ENCODE measurements at places on chromosomes 3 and 15. TPM values are rescaled to one million over a fixed set of nuclear protein-coding genes. Genes with fewer than 3 reads are reported as not detected.

GRCh38 chr15:78216276-78217104, 17.9 kb downstream of the ACSBG1 start:
- H3K4me3 ChIP-seq = no peak overlapping the region
- DNase-seq = no peak
- H3K27me3 ChIP-seq = peaks cover 10% of the 10 kb centered on the region
- peaks cover 20% of the 10 kb centered on the region for H3K4me1 ChIP-seq
- no peak overlapping the region for H3K27ac ChIP-seq

MUC4 gene
- not detected for total RNA-seq

- H3K27me3 ChIP-seq = no peaks in the 10 kb centered on the region
- no peak overlapping the region for H3K27ac ChIP-seq
- H3K4me3 ChIP-seq = no peak overlapping the region
- H3K4me1 ChIP-seq = no peaks in the 10 kb centered on the region
- no peak for DNase-seq
Measured at GRCh38 chr15:88012233-88012632, 244.3 kb downstream of the NTRK3 start.

DNA sequence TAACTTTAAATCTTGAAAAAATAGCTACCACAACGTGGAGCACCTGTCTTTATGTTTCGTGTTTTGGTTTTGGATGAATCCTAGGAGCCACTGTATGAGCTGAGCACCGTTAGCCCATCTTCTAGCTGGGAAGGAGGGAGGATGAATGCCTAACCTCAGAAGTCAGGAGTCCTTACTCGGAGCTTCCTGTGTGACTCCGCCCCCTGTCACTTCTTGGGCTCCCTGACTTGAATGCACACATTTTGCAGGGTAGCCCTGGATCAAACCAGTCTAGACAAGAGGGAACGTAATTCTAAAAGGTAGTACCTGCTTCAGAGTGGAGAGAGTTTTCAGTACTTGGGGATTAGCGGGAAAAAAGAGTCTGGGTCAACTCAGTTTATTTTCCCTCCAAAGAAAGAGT, 5.3 kb downstream of the GABRA5 start:
- no peak overlapping the region for H3K27ac ChIP-seq
- H3K4me1 ChIP-seq = no peaks in the 10 kb centered on the region
- H3K4me3 ChIP-seq = no peak overlapping the region
- peaks cover 9% of the 10 kb centered on the region for H3K27me3 ChIP-seq
- H3K36me3 ChIP-seq = no peaks in the 10 kb centered on the region

DNA sequence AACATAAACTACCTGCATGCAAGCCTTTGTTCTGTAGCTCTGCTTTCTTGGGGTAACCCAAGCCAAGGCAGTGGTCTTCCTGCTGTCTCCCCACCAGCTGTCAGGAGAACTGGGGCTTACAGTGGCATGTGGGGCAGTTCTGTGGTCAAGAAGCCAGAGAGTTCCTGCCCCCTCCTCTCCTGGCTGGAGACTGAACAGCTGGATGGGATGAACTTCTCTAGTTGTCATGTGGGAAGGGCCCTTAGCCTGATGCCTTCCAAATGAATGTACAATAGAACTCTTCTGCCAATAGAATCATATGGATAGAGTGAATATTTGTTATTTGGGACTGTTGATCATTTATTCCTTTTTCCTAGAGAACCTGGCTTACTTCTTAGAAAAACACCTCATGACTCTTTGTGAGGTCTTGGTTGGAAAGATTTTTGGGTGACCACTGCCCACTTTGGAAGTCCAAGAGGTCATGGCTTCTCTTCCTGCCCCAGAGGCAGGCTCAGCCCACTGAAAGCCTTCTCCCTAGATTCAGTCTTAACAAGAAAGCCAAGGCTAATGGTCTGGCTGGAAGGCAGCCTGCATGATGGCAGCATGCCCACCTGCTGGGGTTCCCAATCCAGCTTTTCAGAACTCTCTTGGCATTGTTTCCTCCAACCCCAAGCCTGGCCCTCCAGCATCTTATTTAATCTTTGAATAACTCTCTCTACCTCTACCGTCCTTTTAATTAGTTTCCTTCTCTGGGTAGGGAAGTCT, 462.9 kb upstream of the PROK2 start:
- H3K27me3 ChIP-seq = peaks cover 34% of the 10 kb centered on the region
- no peak overlapping the region for H3K27ac ChIP-seq
- H3K4me3 ChIP-seq = no peak overlapping the region
- no peaks in the 10 kb centered on the region for H3K36me3 ChIP-seq
- DNase-seq = no peak

DNA sequence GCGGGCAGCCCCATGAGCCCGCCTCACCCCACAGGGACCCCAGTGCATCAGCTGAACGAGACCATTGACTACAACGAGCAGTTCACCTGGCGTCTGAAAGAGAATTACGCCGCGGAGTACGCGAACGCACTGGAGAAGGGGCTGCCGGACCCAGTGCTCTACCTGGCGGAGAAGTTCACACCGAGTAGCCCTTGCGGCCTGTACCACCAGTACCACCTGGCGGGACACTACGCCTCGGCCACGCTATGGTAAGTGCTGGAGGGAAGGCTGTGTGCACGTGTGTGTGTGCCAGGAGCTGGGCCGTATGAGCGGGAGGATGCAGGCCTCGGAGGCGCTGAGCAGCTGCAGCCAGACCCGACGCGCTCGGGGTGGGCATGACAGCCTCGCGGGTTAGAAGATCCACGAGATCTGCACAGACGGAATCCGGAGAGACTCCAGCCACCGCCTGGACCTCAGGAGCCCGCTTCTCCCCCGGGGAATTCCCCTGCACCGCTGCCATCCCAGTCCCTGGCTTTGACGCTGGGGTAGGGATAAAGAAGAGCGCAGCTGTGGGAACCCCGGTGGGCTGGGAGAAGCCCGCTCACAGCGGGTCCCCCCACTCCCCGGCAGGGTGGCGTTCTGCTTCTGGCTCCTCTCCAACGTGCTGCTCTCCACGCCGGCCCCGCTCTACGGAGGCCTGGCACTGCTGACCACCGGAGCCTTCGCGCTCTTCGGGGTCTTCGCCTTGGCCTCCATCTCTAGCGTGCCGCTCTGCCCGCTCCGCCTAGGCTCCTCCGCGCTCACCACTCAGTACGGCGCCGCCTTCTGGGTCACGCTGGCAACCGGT, 2.6 kb downstream of the DUOXA2 start:
- H3K36me3 ChIP-seq = no peaks in the 10 kb centered on the region
- no peak overlapping the region for H3K4me3 ChIP-seq
- H3K27me3 ChIP-seq = peaks cover 61% of the 10 kb centered on the region
- H3K27ac ChIP-seq = no peak overlapping the region

Measured in osteoblast (primary cell).